Activated T-helper 1 cell treated with Interleukin-2 at 50 U/mL for 16 hours (primary cell): ENCODE measurements at places on chromosomes 2 and 18.

GRCh38 chr2:176503776-176504175, 234.5 kb downstream of the MTX2 start:
- DNase-seq = no peak

- no peak for DNase-seq
Measured at GRCh38 chr18:49666045-49666775, 104.4 kb downstream of the LIPG start.

- DNase-seq = no peak
Measured at GRCh38 chr2:25082002-25082622, 40.2 kb downstream of the EFR3B start.

DNA sequence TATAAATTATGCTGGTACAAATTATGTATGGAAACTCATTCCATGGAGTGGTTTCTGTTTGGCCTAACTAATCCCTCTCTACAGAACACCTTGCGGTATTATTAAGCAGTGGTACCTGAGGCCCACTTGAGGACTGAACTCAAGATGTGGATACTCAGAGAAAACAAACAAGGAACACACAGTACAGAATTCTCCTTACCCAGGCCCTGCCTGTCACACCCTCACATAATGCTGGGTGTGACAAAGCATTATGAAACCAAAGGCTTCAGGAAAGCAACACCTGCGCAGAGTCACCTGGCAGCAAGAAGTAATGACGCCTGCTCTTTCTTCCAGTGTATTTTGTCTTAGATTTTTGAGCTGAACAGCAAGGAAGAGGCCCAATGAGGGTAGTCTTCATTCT, 264.7 kb downstream of the PAX3 start:
- no peak for DNase-seq

DNA sequence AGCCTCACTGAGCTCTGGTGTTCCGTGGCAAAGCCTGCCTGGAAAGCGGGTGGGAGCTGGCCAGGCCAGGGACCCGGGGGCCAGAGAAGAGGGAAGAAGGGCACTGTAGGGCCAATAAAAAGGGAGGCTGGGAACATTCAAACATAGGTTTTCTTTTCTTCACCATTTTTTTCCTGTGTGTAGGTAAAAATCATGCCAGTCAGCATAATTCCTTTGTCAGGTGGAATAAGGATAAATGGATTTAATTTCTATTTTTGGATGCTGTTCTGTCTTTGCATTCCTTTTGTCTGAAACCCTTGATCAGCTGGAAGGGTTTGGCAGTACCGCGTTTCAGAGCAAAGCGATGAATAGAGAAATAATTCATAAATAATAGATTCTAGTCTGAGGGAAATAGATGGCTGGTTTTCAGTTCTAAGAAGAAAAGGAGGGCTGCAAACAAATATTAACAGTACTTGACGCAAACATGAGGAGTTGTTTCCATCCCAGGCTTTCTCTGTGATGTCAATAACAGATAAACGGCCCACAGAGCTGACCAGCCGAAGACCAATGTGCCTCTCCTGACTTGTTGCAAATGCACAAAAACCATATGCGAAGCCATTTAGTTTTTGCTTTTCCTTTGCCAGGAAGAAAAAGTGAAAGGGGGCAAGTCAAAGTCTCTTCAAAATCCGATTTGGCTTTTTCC, 384.4 kb downstream of the TSN start:
- DNase-seq = no peak

- DNase-seq = no peak
Measured at GRCh38 chr2:168490015-168490874, 34.2 kb downstream of the CERS6 start.

DNA sequence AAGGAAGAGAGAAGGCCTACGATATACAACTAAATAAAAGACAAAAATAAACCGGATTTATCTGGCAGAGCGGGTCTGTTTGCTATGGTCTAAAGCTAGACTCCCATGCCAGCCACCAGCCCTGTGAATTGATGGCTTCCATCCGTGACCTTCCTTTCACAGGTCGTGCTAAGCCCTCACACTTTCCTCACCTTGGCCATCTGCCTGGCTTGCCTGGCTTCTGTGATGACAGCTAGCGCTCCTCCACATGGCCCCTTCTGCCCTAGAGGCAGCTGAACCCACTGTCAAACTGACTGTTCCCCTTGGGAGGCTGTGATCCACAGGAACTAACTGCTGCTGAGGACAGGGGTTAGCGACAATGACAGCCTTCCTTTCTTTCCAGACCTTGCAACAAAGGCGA, 32.5 kb downstream of the GAREM1 start:
- no peak for DNase-seq

GRCh38 chr18:32623563-32623962, 149.3 kb downstream of the KLHL14 start:
- DNase-seq = no peak
